ENCODE measurements at places on chromosomes 6 and 20. TPM values are rescaled to one million over a fixed set of nuclear protein-coding genes. Genes with fewer than 3 reads are reported as not detected.

The VSTM2L gene
- total RNA-seq: 10.3 TPM

The C6orf58 gene
- not detected for total RNA-seq

The ARMH2 gene
- not detected for total RNA-seq

The ADGRB3 gene
- 0.89 TPM for total RNA-seq

The RAE1 gene
- 15.1 TPM for total RNA-seq

The FILIP1 gene
- 156 TPM for total RNA-seq

The STMND1 gene
- not detected for total RNA-seq

The TP53TG5 gene
- total RNA-seq: 2.1 TPM

The IL20RA gene
- total RNA-seq: 7.2 TPM

The ANGPT4 gene
- total RNA-seq: 0.05 TPM

The ANKRD60 gene
- total RNA-seq: not detected

The PDSS2 gene
- total RNA-seq: 16.2 TPM

The EYA2 gene
- total RNA-seq: 1.4 TPM

The PRPH2 gene
- 0.47 TPM for total RNA-seq

The SLC9A8 gene
- 4.4 TPM for total RNA-seq

The RAMACL gene
- total RNA-seq: 0.67 TPM

The PAK5 gene
- total RNA-seq: not detected

The MYH7B gene
- total RNA-seq: 297 TPM

The PAQR8 gene
- 1.8 TPM for total RNA-seq

The RSPO3 gene
- 0.57 TPM for total RNA-seq

The ARHGAP18 gene
- total RNA-seq: 5.7 TPM

The TCP11 gene
- total RNA-seq: not detected

The GABRR1 gene
- total RNA-seq: not detected

The DEFB118 gene
- not detected for total RNA-seq

The GSTA3 gene
- total RNA-seq: not detected

The ADGB gene
- total RNA-seq: not detected

The TRIM10 gene
- not detected for total RNA-seq

The LCA5 gene
- 2.4 TPM for total RNA-seq

The GABBR1 gene
- 22.6 TPM for total RNA-seq

The DEFB115 gene
- not detected for total RNA-seq

The SYCP2 gene
- total RNA-seq: 2.8 TPM

The TRIM31 gene
- not detected for total RNA-seq

The ZNF391 gene
- 0.97 TPM for total RNA-seq

The FAM209B gene
- total RNA-seq: not detected

The BMP6 gene
- total RNA-seq: 2.7 TPM

The MMUT gene
- total RNA-seq: 34.9 TPM

Measured in left ventricle myocardium superior (tissue), 1 donor.